ENCODE measurements at places on chromosomes 12 and 14.

DNA sequence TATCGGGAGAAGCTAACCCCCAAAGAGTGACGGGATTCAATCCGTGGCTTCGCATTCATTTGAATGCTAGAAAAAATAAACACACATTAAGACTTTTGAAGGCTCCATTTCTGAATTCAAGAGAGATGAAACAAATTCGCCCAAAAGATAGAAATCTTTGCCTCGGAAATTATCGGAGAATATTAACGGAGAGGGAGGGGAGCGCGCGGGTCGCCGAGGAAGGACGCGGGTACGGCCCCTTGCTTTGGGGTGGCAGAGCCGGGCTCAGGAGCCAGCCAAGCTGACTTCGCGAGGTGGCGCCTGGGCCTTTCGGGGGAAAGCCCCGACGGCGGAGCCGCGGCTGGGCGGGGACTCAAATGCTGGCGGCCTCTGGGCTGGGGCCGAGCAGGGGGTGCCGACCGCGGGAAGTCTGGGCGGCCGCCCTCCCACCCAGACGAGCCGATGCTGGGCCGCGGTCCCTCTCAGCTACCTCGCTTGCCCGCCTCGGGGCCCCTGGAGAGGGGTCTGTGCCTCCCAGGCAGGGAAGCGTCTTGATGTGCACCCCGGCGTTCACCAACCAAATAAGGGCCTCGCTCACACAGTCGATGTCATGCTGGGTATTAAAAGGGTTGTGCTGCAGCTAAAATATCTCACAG lies 14.7 kb downstream of the NKX2-1 start:
- DNase-seq, result no peak
- H3K27ac ChIP-seq, result no peak overlapping the region
- no peaks in the 10 kb centered on the region for H3K36me3 ChIP-seq
- no peak overlapping the region for H3K4me3 ChIP-seq
- H3K4me1 ChIP-seq, result peaks cover 5% of the 10 kb centered on the region

DNA sequence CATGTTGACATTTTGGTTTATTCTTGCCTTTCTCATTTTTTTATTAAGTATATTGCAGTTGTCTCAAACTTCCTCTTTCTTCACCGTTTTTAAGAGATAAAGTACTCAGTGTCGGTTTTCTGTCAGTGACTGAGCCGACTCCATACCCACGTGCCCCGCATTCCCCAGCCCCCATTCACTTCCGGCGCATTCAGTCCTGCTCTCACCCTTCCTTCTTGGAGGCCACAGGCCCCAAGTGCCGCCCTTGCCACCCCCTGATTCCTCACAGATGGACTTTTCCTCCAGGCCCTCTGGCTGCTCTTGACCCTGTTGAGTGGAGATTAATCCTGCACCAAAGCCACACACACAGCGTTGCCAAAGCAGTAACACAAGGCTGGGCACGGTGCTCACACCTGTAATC lies 19.1 kb upstream of the DNAH10 start:
- H3K36me3 ChIP-seq, result no peaks in the 10 kb centered on the region
- H3K4me3 ChIP-seq, result no peak overlapping the region
- H3K4me1 ChIP-seq, result no peaks in the 10 kb centered on the region
- DNase-seq, result no peak
- no peak overlapping the region for H3K27ac ChIP-seq

DNA sequence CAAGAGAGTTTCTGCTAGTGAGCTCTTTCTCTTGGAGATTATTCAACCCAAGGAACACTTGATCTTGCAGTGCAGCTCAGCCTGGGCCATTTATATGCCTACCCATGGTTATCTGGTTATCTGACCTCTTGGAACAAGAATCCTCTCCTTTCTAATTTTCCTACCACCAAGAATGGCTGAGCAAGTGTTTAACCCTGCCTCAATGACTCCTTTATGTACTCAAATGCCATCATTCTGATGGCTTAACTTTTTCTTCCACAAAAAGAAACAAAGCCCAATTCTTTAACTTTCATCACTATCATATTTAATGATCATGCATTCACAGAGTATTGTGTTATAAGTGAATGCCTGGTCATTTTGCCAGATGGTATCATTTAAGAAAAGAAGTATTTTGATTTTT lies 67.8 kb downstream of the TMEM117 start:
- no peak overlapping the region for H3K27ac ChIP-seq
- H3K36me3 ChIP-seq, result no peaks in the 10 kb centered on the region
- no peak overlapping the region for H3K4me3 ChIP-seq
- no peaks in the 10 kb centered on the region for H3K27me3 ChIP-seq
- H3K4me1 ChIP-seq, result no peaks in the 10 kb centered on the region
- DNase-seq, result no peak

DNA sequence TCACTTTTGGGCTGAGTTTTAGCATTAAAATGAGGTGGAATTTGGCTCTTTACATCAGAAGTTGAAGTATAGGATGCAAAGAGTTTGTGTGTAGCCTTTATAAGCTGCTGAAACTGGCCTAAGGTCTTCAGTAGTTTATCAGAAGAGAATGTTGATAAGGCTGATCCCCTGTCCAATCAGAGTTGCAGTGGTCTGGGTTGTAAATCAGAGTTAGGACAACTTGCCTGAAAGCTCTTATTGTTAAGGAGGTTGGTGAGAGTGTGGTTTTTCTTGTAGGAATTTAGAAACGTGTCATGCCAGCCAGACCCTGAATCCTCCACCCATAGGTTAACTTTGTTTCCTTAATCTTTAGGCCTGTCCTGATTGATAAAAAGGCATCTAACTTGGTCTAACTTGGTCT lies 143.5 kb downstream of the ST8SIA1 start:
- H3K4me3 ChIP-seq, result no peak overlapping the region
- H3K36me3 ChIP-seq, result no peaks in the 10 kb centered on the region
- no peaks in the 10 kb centered on the region for H3K4me1 ChIP-seq
- no peaks in the 10 kb centered on the region for H3K27me3 ChIP-seq

DNA sequence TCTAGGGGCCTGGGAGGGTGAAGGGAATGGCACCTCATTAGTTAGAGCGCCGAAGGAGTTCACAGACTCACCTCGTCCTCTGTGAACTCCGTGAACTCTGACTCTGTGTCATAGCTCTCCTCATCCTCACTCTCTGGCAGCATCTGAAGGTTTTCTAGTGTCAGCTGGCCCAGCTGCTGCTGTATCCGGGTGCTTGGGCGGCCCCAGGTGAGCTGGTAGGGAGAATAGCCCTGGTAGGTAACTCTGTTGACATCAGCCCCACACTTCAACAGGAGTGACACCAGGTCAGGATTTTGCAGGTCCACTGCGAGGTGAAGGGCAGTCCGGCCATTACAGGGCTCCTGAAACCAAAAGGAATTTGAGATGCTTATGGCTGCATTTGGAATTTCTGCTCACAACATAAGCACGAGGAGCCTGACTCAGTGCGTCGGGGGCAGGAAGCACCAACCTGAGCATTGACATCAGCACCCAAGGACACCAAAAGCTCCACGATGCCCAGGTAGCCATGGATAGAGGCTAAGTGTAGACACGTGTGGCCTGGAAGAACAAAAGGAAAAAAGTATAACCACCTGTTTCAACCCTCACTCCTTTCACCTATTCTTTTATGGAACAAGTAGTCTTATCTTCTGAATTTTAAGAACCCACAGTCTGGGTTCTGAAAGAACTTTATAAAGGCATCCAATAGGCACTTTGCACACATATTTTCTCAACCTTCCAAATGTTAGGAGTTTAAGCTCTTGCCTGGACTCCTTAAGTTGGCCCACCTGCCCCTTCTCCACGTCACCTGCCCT lies 2.0 kb downstream of the NFKBIA start:
- no peaks in the 10 kb centered on the region for H3K36me3 ChIP-seq
- no peak for DNase-seq
- H3K4me1 ChIP-seq, result peaks cover 8% of the 10 kb centered on the region
- no peaks in the 10 kb centered on the region for H3K27me3 ChIP-seq
- peak overlapping the region; percentile 100 for H3K27ac ChIP-seq

DNA sequence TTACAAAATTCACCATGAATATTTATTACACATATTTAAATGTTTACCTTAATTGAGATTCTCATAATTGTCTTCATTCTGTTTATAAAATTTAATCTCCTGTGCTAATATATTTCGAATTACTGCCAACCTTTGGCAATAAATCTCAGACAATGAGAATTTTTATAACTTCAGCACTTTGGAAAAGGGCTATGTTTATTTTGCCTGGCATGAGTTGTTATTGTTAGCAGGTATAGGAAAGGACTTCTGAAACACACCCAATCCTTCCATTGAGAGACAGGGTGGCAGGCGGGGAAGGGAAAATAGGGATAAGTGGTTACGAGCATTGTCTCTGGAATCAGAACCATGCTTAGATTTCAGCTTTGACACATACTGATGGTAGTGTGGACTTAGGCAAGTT lies 12.1 kb upstream of the MSRB3 start:
- no peak overlapping the region for H3K27ac ChIP-seq
- no peaks in the 10 kb centered on the region for H3K36me3 ChIP-seq
- no peak for DNase-seq
- H3K4me1 ChIP-seq, result no peaks in the 10 kb centered on the region

DNA sequence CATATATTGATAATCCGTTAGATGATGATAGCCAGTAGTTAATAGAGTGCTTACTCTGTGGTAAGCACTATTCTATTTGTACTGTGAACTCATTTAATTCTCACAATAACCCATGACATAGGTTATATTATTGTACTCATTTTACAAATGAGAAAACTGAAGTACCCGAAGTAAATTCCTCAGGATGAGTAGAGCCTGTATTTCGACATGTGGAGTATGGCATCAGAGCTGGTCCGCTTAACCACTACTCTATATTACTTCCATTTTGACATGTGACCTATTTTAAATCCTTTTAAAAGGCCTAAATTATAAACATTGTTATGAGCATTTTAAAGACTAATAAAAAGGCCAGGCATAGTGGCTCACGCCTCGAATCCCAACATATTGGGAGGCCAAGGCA lies 8.0 kb upstream of the RAP1B start:
- no peak overlapping the region for H3K27ac ChIP-seq
- H3K4me3 ChIP-seq, result no peak overlapping the region
- no peak for DNase-seq
- no peaks in the 10 kb centered on the region for H3K36me3 ChIP-seq
- H3K4me1 ChIP-seq, result no peaks in the 10 kb centered on the region

- no peak overlapping the region for H3K27ac ChIP-seq
- no peak overlapping the region for H3K4me3 ChIP-seq
Measured at GRCh38 chr14:67077921-67078320, 111.3 kb upstream of the GARIN2 start.

GRCh38 chr14:104082807-104083206 lies 2.7 kb upstream of the ASPG start:
- H3K4me1 ChIP-seq, result peaks cover 3% of the 10 kb centered on the region
- H3K27ac ChIP-seq, result no peak overlapping the region
- H3K36me3 ChIP-seq, result no peaks in the 10 kb centered on the region
- no peaks in the 10 kb centered on the region for H3K27me3 ChIP-seq

GRCh38 chr12:62601765-62602164 lies 135.1 kb downstream of the MON2 start:
- peak overlapping the region; percentile 72 for H3K4me3 ChIP-seq
- H3K27me3 ChIP-seq, result no peaks in the 10 kb centered on the region
- peak overlapping the region; percentile 99 for H3K27ac ChIP-seq
- no peaks in the 10 kb centered on the region for H3K36me3 ChIP-seq
- DNase-seq, result no peak

DNA sequence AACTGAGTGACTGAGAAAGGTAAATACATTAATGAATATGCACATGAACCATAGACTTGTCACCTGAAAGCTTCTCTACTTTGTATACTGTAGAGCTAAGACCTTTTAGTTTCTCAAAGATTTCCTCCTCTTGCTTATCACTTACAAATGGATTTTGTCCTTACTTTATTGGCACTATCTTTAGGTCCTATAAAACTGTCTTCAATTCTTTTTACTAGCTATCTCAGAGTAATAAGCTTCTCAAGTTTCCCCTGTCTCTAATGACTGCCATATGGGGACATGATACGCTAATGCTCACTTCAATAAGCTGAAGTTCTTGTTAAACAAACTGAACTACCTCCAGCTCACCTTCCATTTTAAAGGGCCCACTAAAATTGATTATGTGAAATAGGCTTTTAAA lies 468.2 kb upstream of the CCDC196 start:
- no peak overlapping the region for H3K4me3 ChIP-seq
- no peak for DNase-seq
- no peak overlapping the region for H3K27ac ChIP-seq
- H3K27me3 ChIP-seq, result peaks cover 3% of the 10 kb centered on the region
- no peaks in the 10 kb centered on the region for H3K36me3 ChIP-seq
- no peaks in the 10 kb centered on the region for H3K4me1 ChIP-seq

GRCh38 chr12:116919706-116920485 lies 9.1 kb downstream of the FBXW8 start:
- no peak for DNase-seq
- no peak overlapping the region for H3K27ac ChIP-seq
- no peak overlapping the region for H3K4me3 ChIP-seq
- H3K4me1 ChIP-seq, result no peaks in the 10 kb centered on the region
- no peaks in the 10 kb centered on the region for H3K36me3 ChIP-seq

- H3K27me3 ChIP-seq, result no peaks in the 10 kb centered on the region
- no peaks in the 10 kb centered on the region for H3K4me1 ChIP-seq
- H3K27ac ChIP-seq, result no peak overlapping the region
- no peak for DNase-seq
Measured at GRCh38 chr14:42319996-42320395, 713.3 kb downstream of the LRFN5 start.

DNA sequence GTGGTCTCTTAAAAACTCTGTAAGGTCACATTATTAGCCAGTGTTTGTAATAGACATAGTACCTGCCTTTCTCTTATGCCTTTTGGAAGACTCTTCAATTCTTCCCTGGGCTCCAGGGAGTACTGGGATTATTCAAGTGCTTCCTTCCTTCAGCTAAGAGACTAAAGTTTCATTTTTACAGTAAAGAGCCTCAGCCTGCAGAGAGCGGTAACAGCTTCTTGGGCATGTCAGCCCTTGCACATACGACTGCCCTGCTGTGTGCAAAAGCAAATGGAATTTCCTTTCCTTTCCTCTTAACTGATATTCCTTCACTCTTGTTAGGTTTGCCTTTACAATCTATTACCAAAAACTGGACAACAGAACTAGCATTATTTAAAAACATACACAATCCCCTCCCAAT lies 32.9 kb upstream of the AMIGO2 start:
- H3K36me3 ChIP-seq, result no peaks in the 10 kb centered on the region
- DNase-seq, result no peak
- no peaks in the 10 kb centered on the region for H3K27me3 ChIP-seq
- H3K4me3 ChIP-seq, result no peak overlapping the region

GRCh38 chr12:112936927-112937326 lies 1.3 kb upstream of the OAS3 start:
- H3K36me3 ChIP-seq, result no peaks in the 10 kb centered on the region
- no peak overlapping the region for H3K4me3 ChIP-seq
- no peaks in the 10 kb centered on the region for H3K27me3 ChIP-seq

GRCh38 chr12:124849382-124849781 lies 14.3 kb downstream of the SCARB1 start:
- no peaks in the 10 kb centered on the region for H3K36me3 ChIP-seq
- H3K27me3 ChIP-seq, result no peaks in the 10 kb centered on the region

GRCh38 chr12:39252628-39253027 lies 190.3 kb downstream of the KIF21A start:
- H3K27ac ChIP-seq, result no peak overlapping the region
- H3K4me1 ChIP-seq, result no peaks in the 10 kb centered on the region
- no peak for DNase-seq
- no peak overlapping the region for H3K4me3 ChIP-seq
- no peaks in the 10 kb centered on the region for H3K36me3 ChIP-seq

GRCh38 chr14:65255583-65256461 lies 153.5 kb upstream of the MAX start:
- no peaks in the 10 kb centered on the region for H3K27me3 ChIP-seq
- no peaks in the 10 kb centered on the region for H3K4me1 ChIP-seq
- DNase-seq, result no peak
- H3K27ac ChIP-seq, result no peak overlapping the region
